ENCODE measurements at places on chromosomes 12 and 14.

GRCh38 chr12:52141306-52141705, 50.5 kb downstream of the KRT80 start:
- DNase-seq, result no peak

DNA sequence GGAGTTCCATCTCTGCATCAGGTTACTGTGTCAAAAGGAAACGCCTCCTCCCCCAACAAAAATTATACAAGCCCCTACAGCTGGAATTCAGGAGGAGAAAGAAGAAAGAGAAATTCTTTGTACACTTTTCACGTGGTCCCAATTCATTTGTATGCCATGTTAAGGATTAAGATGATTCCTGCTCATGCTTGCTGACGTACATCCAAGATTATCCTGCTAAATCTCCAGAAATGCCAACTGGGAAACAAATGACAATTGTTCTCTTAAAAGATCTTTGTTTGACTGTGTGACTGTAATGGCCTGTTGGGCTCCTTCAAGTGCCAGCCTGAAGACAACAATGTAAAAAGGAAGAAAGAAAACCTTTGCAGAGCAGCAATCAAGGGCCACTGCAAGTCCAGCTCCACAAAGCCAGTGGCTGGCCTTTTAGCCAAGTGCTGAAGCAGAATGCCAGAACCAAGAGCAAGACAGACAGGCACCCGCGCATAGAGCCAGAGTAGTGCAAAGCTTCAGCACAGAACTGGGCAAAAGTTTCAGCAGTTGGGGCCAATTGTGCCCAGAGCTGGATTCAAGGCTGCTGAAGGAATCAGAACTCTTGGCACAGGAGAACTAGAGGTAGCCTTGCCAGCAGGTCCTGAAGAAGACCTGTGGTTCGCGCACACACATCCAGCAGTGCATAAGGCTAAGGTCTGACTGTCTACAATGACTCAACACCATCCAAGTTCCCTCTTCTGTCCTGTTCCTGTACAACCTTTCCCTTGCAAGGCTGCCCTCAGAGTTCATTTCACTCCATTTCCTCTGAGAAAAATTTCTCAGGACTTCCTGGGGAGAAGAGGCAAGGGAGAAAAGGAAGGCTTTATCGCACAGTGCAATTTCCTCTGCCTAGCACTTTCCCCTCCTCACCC, 209.7 kb upstream of the BMP4 start:
- DNase-seq, result no peak

GRCh38 chr12:75289753-75290152, 40.4 kb downstream of the CAPS2 start:
- DNase-seq, result no peak

DNA sequence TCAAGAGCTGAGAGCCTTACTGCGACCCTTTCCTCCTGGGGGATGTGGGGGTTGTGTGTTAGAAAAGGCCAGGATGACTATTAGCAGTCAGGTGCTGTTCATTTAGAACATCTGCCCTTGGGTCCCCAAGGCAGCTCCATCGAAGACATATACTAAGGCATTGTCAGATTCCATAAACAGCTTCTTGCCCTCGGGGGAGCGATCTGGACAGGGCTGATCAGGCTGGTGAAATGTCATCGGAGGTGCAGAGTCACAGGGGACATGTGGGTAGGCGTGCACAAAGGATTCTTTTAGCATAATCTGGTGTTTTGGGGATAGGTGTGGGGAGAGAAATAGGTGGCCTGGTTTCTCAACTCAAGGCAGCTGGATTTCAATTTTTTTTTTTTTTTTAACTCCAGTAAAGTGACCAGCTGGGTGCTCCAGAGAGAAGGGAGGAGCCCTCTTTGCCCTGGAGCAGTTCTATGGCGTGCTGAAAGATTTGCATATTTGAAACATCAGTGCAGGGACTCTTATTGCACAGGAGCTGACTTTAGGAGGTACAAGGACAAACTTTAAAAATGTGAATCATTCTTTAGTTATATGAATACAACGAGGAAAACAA, 160.1 kb downstream of the SUDS3 start:
- DNase-seq, result no peak

DNA sequence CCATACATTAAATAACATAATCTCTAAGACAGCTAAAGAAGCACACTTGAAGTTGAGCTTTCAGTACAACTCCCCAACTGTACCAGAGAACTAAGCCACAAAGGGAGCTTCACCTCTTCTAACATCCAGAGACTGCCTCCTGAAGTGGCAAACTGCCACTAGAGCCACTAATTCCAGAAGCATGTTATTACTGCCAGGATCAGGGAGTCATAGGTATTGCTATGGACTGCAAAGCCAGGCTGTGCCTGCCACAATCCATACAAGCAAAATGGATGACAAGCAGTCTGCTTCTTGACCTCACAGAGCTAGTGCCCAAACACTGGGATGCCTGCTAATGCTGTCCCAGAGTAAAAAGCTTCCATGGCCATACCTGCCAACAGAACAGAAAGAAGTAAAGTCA, 160.1 kb downstream of the STXBP6 start:
- DNase-seq, result no peak

DNA sequence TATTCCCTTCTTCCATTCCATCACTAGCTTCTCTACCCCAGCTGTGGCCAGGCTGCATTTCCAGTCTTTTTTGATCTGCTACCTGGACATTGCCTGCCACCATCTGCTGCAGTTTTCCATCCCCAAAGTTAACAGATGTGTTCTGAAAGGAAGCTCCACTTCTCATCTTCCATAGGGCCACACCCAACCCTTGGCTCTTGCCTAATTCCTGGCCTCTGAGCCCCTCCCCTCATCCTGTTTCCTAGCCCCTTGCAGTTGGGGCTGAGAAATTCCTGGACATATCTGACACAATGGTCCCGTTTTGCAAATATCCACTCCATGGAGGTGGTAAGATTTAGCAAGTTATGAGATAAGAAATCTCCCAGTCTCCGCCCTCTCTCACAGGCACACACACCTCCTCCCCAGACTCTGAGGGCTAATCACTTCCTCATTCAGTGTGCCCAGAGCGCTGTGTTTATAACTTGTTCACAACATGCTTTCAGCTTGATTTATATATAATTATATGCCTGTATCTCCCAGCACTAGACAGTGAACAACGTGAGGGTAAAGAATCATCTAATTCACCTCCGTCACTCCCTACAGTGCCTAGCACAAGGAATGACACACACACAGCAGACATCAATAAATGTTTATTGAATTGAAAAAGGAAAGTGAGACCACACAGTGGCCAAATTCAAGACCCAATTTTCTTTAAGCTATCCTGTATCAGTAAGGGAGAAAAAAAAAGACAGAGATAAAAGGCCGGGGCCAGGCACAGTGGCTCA, 13.4 kb downstream of the SMUG1 start:
- no peak for DNase-seq

GRCh38 chr12:124754949-124755800, 108.5 kb downstream of the SCARB1 start:
- DNase-seq, result no peak

GRCh38 chr14:57174466-57174865, 94.2 kb downstream of the EXOC5 start:
- DNase-seq, result no peak

DNA sequence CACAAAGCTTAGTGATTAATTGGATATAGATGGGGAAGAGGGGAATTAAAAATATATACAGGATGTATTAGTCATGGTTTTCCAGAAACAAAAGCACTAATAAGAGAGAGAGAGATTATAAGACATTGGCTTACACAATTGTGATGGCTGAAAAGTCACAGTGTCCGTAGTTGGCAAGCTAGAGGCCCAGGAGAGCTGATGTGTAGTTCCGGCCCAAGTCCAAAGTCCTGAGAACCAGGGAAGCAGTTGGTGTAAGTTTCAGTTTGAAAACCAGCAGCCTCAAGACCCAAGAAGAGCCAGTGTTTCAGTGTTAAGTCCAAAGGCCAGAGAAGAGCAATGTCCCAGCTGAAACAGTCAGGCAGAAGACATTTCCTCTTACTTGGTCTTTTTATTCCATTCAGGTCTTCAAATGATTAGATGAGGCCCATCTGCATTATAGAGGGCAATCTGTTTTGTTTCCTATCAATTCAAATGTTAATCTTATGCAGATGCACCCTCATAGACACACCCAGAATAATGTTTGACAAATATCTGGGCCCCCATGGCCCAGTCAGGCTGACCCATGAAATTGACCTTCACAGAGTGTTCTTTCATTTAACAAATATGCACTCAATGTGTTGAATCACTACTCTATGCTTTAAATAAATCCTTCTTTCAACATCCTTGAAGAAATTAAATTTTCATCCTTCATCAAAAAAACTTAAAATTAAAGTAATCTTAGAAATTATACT, 67.2 kb upstream of the DIO2 start:
- no peak for DNase-seq

GRCh38 chr14:96100161-96101064, 61.3 kb downstream of the C14orf132 start:
- peak; percentile 51 for DNase-seq

DNA sequence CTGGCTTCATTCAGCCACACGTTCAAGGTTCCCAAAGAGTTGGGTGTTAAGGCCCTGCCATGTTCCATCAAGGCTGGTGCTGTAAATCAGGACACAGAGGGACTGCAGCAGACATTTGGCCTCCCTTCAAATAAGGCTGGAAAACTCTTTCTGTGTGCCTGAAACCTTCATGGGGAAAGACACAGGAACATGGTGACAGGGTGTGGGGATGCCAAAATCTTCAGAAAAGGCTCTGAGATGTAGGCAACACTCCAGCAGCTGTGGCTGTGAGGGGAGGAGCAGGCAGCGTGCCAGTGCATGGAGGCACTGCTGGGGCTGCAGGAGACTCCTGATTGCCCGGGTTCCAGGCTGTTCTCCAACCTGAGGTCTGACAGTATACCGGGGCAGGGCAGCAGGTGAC, 15.0 kb downstream of the POMT2 start:
- no peak for DNase-seq

DNA sequence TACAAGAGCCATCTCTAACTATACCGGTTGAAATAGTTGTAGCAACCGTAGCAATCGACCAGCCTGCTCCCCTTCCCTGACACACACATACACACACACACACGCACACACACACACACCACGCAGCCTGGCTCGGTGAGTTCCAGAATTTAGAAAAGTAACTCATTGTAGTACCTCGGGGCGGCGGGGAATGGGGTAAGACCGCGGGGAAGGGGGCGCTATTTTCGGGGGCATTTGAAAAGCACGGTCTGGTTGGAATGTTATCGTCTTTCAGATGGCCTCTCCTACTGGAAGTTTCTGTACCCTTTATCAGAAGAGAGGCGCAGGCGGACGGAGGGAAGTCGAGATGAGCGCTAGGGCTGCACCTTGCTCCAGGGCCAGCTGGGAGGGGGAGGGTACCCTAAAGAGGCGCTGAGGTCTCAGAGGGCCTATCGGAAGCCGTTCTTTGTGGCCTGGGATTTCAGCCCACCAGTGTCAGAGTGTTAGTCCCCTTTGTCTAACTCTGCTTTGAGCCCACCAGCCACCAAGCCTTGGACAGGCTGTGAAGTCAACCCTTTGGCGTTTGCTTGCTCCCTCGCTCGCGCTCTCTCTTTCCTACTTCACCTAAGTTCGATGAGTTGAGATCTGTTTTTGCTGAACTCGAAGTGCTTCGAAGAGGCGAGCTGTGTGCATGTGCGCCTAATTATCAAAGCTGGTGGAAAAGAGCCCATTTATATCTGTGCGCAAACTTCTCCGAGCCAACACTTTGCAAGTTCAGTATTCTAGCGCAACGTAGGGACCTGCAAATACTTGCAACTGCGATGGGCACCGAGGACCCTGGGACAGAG, 837 bp downstream of the COL2A1 start:
- no peak for DNase-seq

DNA sequence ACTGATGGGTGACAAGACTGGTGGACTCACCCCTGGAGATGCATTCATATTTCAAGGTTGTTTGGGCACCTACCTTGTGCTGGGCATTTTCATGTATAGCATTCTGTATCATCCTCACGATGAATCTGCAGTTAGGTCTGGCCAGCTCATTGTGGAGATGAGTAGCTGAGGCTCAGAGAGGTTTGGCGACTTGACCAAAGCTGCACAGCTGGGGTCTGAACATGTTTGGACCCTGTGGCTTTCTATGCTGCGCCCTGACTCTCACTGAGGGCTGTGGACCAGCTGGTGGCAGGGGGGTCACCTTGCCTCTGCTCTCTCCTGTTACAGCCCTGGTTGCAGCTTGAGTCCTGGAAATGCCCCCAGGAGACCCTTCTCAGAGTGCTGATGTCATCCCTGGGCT, 24.9 kb upstream of the CCDC63 start:
- no peak for DNase-seq

- DNase-seq, result no peak
Measured at GRCh38 chr12:129566800-129567199, 337.0 kb downstream of the TMEM132D start.
